ENCODE measurements at places on chromosomes 7 and 10. TPM values are rescaled to one million over a fixed set of nuclear protein-coding genes. Genes with fewer than 3 reads are reported as not detected.

SLC16A9 gene
- total RNA-seq, result 4.3 TPM

MMRN2 gene
- 1.4 TPM for total RNA-seq

IQUB gene
- 0.39 TPM for total RNA-seq

ZDHHC4 gene
- 62.0 TPM for total RNA-seq

RNF32 gene
- 0.83 TPM for total RNA-seq

AKR1C4 gene
- not detected for total RNA-seq

FAM24B gene
- total RNA-seq, result not detected

- H3K4me3 ChIP-seq, result no peak overlapping the region
- no peaks in the 10 kb centered on the region for H3K27me3 ChIP-seq
- no peaks in the 10 kb centered on the region for H3K36me3 ChIP-seq
- no peak for DNase-seq
- H3K4me1 ChIP-seq, result peaks cover 13% of the 10 kb centered on the region
Measured at GRCh38 chr10:26781797-26782196, 79.0 kb downstream of the ABI1 start.

- no peak overlapping the region for H3K27ac ChIP-seq
- no peaks in the 10 kb centered on the region for H3K27me3 ChIP-seq
- H3K4me1 ChIP-seq, result no peaks in the 10 kb centered on the region
- DNase-seq, result no peak
- no peak overlapping the region for H3K4me3 ChIP-seq
- H3K36me3 ChIP-seq, result no peaks in the 10 kb centered on the region
Measured at GRCh38 chr10:71308985-71309384, 10.1 kb upstream of the SLC29A3 start.

DNA sequence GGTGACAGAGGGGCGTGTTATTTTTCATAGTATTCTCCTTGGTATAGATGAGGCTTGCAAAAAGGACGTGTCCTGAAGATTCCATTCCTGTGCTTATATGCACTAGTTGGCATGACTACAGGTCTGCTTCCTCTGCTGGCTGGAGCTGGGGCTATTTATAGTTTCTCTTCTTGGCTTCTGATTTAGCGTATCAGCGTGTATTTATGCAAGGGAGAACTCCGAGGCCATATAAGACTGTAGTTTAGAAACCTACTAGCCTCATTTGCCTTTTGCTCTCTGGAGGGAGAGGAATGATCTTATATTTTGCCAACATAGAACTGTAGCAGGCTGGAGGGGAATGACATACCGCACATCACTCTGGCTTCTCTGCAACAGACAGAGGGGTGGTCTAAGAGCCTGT lies 39.7 kb downstream of the CACNB2 start:
- H3K4me3 ChIP-seq, result no peak overlapping the region
- H3K27me3 ChIP-seq, result no peaks in the 10 kb centered on the region
- DNase-seq, result no peak
- peaks cover 1% of the 10 kb centered on the region for H3K36me3 ChIP-seq

- H3K4me1 ChIP-seq, result no peaks in the 10 kb centered on the region
- H3K27me3 ChIP-seq, result no peaks in the 10 kb centered on the region
- no peak overlapping the region for H3K4me3 ChIP-seq
- no peak overlapping the region for H3K27ac ChIP-seq
Measured at GRCh38 chr10:89663144-89663543, 18.1 kb upstream of the PANK1 start.

GRCh38 chr7:8022628-8023027 lies 54.0 kb downstream of the GLCCI1 start:
- no peaks in the 10 kb centered on the region for H3K27me3 ChIP-seq
- H3K4me3 ChIP-seq, result no peak overlapping the region
- H3K27ac ChIP-seq, result no peak overlapping the region
- DNase-seq, result no peak
- H3K36me3 ChIP-seq, result peaks cover 49% of the 10 kb centered on the region

GRCh38 chr10:24866604-24867583 lies 85.5 kb downstream of the PRTFDC1 start:
- H3K27ac ChIP-seq, result no peak overlapping the region
- peaks cover 2% of the 10 kb centered on the region for H3K4me1 ChIP-seq
- peaks cover 10% of the 10 kb centered on the region for H3K36me3 ChIP-seq
- H3K4me3 ChIP-seq, result no peak overlapping the region

GRCh38 chr7:133126422-133126821 lies 44.5 kb upstream of the CHCHD3 start:
- no peak for DNase-seq
- H3K27ac ChIP-seq, result no peak overlapping the region
- H3K4me1 ChIP-seq, result no peaks in the 10 kb centered on the region
- no peak overlapping the region for H3K4me3 ChIP-seq

DNA sequence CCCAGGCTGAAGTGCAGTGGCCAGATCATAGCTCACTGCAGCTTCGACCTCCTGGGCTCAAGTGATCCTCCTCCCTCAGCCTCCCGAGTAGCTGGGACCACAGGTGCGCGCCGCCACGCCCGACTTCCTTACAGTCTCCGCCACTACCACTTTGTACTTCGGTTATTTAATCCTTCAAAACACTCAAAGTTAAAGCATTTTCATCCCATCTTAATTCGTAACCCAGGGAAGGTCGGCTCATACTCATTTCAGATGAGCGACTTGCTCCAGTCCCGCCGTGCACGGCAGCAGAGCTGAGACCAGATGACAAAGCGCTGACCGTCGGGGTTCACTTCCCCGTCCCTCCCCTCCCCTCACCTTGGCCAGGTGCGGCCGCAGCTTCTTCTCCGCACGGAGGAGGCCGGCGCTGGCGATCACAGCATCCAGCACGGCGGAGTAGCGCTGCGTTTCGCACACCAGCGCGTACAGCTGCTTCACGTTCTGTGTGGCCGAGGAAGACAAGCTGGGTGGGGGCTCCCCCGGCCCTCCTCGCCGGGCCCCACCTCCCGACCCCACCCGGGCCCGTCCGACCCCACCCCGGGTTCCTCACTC lies 457 bp downstream of the NSUN5 start:
- DNase-seq, result no peak
- H3K27me3 ChIP-seq, result no peaks in the 10 kb centered on the region
- peaks cover 38% of the 10 kb centered on the region for H3K36me3 ChIP-seq
- H3K27ac ChIP-seq, result no peak overlapping the region
- peak overlapping the region; percentile 96 for H3K4me3 ChIP-seq
- no peaks in the 10 kb centered on the region for H3K4me1 ChIP-seq

GRCh38 chr7:141202535-141202934 lies 128.7 kb downstream of the TMEM178B start:
- no peak overlapping the region for H3K4me3 ChIP-seq
- DNase-seq, result no peak
- no peaks in the 10 kb centered on the region for H3K36me3 ChIP-seq
- no peaks in the 10 kb centered on the region for H3K27me3 ChIP-seq
- peaks cover 4% of the 10 kb centered on the region for H3K4me1 ChIP-seq
- no peak overlapping the region for H3K27ac ChIP-seq

DNA sequence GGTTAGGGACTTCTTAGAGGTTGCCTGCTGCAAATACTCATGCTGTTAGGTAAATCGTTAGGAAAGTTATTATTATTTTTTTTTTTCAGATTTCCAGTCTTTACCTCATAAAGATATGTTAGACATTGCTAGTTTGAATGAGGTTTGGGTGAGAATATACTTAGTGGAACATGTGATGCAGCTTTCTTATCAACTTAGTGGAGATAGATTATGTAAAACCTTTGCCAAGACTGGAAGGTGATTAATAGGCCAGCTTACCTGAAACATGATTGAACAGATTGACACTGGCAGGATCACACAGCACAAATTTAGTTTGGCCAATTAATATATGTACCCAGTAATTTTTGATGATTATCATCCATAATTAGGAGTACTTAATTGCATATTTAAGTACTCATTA lies 32.3 kb downstream of the ADD3 start:
- H3K4me1 ChIP-seq, result peaks cover 8% of the 10 kb centered on the region
- peaks cover 6% of the 10 kb centered on the region for H3K36me3 ChIP-seq
- no peak overlapping the region for H3K27ac ChIP-seq
- no peak overlapping the region for H3K4me3 ChIP-seq
- no peak for DNase-seq

GRCh38 chr7:71361451-71362032 lies 229.6 kb downstream of the GALNT17 start:
- DNase-seq, result no peak
- H3K27me3 ChIP-seq, result no peaks in the 10 kb centered on the region
- no peaks in the 10 kb centered on the region for H3K4me1 ChIP-seq
- no peak overlapping the region for H3K4me3 ChIP-seq
- H3K36me3 ChIP-seq, result peaks cover 33% of the 10 kb centered on the region

DNA sequence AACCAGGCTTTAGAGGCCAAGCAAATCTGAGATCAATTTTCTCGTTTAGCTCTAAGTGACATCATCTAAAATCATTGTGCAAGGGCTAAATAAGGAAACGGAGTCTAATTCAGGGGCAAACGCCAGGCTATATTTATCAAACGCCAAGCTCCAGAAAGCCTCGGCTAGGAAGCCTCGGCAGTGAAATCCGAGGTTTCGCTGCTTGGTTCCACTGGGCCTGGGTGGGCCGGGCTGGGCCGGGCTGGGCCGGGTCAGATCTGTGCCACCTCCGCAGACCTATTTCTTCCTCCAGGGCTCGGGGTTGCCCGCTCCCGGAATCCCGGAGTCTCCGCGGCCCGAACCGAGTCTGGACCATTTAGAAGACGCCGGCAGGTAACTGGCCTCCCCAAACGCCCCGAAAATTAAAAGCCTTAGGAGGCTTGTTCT lies 459 bp upstream of the FEZF1 start:
- no peak for DNase-seq
- H3K4me1 ChIP-seq, result peaks cover 4% of the 10 kb centered on the region
- H3K36me3 ChIP-seq, result peaks cover 39% of the 10 kb centered on the region
- H3K4me3 ChIP-seq, result peak overlapping the region; percentile 93
- peaks cover 35% of the 10 kb centered on the region for H3K27me3 ChIP-seq
- H3K27ac ChIP-seq, result no peak overlapping the region

Measured in H9 (cell line).